Central memory CD8-positive, alpha-beta T cell (primary cell): ENCODE measurements at places on chromosomes 16 and 17.
A peak's percentile ranks its signal among the peaks of the same experiment; 100 is the strongest.

DNA sequence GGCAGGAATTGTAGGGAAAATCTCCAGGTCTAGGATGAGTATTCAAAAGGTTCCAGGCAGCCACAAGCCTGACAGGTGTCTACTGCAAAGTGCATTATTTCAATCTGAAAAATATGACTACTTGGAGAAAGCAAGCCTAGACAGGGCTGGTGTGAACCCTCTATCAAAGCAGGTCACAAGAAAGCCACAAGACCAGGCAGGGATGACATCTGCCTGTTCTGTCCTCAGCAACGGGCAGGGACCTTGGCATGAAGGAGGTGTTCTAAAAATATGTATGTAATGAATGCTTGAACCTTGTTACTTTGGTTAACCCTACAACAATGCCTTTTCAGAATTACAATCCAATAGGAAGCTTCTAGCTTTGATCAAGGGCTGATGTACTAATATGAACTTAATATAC lies 1.2 kb upstream of the COX6A2 start:
- DNase-seq = no peak

DNA sequence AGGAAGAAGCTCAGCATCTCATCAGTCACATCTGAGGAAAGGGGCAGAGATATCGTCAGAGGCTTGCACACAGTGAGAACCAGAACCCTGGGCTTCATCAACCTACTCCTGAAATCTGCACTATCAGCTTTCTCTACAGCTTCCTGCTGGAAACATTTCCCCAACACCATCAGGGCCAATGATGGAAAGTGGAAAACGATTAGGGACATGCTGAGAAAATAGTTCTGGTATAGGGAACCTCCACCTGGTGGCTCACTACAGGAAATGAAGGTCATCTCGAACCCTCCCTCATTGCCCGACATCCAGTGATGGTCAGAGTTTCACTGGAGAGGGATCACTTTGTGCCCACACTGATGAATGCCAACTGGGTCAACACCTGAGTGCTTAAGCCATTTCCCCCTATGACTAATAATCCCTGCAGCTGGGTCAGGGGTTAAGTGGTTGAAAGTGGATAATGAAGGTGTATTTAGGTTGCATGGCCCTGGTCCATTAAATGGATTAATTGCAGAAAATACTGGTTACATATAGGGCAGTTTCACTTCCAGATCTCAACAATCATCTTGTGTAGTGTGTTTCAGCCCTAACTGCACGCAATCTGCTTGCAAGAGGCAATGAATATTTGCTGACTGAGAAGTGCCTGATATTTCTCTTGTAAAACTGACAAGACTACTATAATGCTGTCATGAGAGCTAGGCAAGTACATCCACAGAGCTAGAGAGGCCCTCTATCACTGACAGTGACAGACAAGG lies 43.1 kb upstream of the GSG1L start:
- no peak for DNase-seq

- no peak for DNase-seq
Measured at GRCh38 chr17:78973196-78973595, 6.5 kb downstream of the LGALS3BP start.

GRCh38 chr16:23753908-23754593 lies 775 bp upstream of the CHP2 start:
- no peak for DNase-seq

DNA sequence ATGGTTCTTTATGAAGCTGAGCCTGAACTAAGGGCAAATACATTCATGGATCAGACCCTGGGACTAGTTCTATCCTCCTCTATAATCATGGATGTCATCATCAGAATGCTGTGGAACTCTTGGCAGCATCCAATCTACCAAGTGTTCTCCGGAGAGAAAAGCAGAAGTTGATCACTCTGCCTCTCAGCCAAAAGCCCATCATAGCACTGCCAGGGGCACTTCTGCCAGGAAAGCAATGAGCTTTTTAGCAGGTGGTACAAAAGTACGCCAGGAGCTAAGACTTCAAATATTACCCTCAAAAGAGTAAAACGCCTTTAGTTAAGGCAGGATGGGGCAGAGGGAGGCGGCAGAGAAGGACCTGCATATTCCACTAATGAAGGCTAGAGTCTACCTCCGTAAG lies 279.0 kb downstream of the SLC39A11 start:
- no peak for DNase-seq

DNA sequence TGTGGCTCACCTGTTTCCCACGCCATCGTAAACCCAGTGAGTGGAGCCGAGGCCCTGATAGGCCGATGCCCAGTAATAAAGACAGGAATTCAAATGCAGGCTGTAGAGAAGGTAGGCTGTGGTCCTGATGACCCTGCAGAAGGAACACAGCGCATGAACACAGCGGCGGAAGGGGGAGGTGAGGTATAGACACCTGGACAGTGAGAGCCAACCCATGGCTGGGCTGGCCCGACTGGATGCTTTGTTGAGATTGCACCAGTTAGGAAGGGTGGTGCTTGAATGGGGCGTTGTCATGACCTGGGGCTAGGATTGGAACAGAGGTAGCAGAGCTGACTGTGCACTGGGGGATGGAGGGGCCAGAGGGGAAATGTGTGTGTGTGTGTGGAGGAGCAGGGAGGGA lies 59.2 kb downstream of the CNGB1 start:
- no peak for DNase-seq

- DNase-seq = no peak
Measured at GRCh38 chr16:87333101-87333500, 15.9 kb upstream of the C16orf95 start.

DNA sequence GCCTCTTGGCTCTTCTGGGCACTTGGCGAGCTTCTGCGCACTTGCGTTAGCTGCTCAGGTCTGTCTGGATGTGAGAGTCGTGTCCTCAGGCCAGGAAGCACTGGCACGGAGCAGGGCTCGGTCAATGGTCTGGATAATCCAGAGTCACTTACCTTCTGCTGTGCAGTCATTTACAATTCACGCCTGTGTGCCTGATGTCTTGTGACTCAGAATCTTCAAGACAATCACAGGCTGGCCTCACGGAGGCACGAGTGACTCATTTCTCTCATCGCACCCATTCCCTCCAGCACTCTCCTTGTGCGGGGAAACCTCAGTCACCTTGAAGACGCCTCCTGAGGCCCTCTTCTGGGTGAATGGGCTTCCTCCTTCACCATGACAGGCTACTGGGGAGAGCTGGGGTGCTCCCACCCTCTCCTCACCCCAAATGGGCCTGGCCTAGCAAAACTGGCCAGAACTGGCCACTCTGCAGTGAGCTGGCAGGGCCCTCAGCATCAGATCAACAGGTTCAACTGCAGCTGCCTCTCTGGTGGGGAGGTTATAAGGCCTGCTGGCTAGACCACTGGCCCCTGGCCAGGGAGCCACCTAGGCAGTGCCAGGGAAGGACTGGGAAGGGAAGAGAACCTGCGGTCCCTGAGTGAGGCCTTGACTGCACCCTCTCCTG lies 1.9 kb upstream of the CAPN15 start:
- peak; percentile 45 for DNase-seq

GRCh38 chr16:68656751-68657150 lies 11.6 kb downstream of the CDH3 start:
- DNase-seq = no peak

GRCh38 chr17:37541880-37542660 lies 52.4 kb downstream of the DUSP14 start:
- DNase-seq = no peak

DNA sequence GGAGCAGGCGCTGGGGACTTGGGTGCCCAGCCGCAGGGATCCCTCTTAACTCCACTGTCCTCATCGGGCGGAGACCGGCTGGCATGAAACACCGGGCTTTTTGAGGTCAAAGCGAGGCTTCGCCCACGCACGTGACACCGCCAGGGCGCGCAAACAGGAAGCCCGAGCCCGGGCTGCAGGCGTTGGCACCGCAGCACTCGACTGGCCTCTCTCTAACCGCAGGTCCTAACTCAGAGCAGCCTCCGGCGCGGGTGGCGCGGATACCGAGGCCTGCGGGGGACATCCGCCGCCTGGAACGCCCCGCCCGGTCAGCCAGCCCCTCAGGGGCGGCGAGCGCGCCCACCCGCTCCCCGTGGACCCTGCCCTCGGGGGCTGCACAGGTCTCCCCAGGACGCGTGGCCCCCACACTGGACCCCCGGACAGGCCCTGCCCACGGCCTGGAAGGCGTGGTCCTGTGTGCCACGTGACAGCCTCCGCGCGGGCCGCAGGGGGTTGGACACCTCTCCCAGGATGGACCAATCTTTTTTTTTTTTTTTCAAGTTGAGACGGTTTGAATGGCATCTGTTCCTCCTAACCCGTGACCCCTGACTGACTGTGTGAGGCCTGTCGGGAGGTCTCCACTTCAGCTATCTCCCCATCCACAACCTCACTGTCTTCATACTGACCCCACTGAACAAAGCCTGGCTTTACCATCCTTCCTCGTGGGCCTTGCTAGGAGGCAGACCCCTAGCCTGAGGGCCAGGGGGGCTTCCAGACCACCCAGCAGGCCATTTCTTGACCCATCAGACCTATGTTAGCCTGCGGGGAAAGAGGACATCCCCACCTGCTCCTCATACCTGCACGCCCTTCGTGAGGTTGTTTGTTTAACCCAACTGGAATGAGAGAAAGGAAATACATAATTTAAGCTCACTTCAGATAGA lies 8.4 kb upstream of the SLC47A2 start:
- no peak for DNase-seq

- no peak for DNase-seq
Measured at GRCh38 chr17:76337413-76337777, 16.3 kb downstream of the PRPSAP1 start.

DNA sequence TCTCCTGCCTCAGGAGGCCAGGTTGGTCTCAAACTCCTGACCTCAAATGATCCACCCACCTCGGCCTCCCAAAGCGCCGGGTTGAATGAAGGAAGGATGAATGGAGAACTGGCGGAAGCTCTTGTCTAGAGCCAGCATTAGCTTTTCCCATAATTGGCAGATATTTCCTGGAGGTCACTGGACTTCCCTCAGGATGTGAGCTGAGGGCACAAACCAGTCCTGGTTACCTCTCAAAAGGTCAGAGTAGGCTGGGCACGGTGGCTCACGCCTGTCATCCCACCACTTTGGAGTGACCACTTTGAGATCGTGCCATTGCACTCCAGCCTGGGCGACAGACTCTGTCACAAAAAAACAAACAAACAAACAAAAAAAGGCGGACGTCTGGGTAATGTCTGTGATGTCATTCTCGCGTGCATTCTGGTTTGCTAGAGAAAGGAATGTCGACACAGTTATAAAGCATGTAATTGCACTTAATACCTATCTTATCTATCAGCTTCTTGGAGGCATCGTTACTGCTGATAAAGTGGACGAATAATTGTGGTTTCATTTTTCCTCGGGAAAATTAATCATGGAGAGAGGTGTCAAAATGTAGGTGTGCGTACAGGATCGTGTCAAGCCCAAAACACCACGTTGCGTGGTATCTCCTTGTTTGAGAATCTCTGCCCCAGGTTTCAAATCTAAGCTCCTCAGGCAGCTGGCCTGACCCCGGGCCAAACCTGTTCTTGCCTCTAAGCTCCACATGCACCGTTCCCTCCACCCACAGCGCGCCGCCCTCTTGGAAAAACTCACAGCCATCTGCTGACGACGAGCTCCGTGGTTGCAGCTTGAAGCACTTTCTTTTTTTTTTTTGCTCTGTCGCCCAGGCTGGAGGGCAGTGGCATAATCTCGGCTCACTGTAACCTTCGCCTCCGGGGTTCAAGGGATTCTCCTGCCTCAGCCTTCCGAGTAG lies 6.4 kb upstream of the CRK start:
- DNase-seq = no peak

- no peak for DNase-seq
Measured at GRCh38 chr16:66247516-66248481, 118.7 kb upstream of the CDH5 start.

- DNase-seq = no peak
Measured at GRCh38 chr16:85170590-85171003, 58.3 kb upstream of the CIBAR2 start.

DNA sequence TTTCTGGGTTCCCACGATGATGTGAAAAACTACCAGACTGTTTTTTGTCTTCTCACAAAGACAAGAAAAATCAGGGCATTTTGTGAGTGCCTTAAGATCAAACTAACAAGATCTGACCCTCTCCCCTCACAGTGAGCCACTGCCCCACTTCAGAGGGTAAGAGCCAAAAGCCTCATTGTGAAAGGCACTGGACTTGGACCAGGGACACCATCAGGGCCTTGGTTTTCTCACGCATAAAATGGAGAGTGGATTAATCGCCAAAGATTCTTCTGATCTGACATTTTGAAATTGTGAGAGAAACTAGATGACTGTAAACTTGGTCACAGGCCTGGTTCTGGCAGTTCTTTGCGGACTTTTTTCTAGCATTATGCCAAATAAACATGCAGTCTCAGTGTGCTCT lies 21.0 kb upstream of the ENDOV start:
- DNase-seq = no peak

- DNase-seq = no peak
Measured at GRCh38 chr16:89944773-89945172, 3.8 kb upstream of the DEF8 start.

GRCh38 chr16:68972720-68973119 lies 129.4 kb downstream of the TANGO6 start:
- no peak for DNase-seq

GRCh38 chr17:60630352-60630751 lies 30.4 kb downstream of the PPM1D start:
- DNase-seq = no peak

DNA sequence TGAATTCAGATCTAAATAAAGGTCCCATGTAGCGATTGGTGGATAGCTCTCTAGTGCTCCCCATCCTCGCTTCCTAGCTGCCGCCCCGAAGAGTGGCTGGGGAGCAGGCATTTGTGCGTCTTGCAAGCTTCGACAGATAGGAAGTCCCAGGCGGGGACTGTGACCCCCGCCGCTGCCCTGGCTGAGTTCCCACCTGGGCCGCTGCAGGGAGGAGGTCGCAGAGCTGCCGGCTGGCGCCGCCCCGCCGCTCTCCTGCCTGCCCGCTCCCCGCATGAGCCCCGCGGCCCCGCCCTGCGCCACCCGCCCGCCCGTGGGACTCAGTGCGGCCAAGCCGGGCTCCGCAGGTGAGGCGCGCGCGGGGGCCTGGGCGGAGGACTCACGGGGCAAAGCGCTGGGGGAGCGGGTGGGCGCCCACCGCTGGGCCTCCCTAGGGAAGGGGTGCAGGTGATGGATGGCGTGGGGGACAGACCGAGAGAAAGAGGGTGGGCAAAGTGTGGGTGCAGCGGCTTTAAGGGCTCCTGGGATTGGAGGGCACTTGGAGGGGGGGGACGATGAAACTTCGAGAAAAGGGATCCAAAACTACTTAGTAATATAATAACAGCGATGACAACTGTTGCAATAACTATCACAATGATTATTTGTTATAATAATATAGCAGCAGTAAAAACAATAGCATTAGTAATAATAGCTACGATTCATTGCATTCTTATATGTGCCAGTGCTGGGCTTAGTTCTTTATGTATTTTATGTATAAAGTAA lies at the start of gene OTOA:
TSS of gene OTOA (plus strand) at position 80 of the 759 bp plus-strand sequence. CDS start 14,547 bp downstream, outside the sequence.
- no peak for DNase-seq
